NCI-H69 (cell line): ENCODE measurements at places on chromosomes 2 and 18.

DNA sequence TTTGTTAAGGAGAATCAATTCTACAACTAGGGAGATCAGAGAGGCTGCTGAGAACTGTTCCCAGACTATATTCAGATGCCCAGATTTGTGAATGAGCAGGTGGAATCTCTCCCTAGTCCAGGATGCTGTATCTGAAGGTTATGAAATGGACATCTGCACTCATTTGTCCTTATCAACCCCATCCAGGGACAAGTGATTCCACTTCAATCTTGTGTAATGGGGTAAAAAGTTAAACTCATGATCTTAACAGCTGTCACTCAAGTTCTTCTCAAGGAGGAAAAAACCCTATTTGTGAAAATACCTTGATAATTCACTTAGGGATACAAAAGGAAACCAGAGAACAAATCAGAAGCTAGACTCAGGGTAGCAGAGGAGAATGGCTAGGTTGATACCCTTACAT lies 144.8 kb downstream of the PLCL1 start:
- DNase-seq = no peak

DNA sequence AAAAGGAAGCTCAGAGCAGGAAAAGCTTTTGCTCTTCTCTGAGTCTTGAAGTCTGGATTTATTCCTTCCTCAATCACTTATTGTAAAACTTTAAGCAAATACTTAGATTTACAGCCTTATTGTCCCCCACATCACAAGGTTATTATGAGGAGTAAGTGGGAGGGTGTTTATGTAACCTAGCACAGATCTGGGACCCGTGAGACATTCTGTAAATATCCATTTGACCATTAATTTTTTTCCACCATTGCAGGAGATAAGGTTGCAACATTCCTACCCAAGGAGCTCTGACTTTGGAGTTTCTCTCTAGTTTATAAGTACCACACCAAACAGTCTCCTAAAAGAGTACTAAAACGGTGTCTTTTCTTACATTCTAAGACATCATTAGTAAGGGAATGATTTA lies 52.1 kb upstream of the CTIF start:
- DNase-seq = no peak

DNA sequence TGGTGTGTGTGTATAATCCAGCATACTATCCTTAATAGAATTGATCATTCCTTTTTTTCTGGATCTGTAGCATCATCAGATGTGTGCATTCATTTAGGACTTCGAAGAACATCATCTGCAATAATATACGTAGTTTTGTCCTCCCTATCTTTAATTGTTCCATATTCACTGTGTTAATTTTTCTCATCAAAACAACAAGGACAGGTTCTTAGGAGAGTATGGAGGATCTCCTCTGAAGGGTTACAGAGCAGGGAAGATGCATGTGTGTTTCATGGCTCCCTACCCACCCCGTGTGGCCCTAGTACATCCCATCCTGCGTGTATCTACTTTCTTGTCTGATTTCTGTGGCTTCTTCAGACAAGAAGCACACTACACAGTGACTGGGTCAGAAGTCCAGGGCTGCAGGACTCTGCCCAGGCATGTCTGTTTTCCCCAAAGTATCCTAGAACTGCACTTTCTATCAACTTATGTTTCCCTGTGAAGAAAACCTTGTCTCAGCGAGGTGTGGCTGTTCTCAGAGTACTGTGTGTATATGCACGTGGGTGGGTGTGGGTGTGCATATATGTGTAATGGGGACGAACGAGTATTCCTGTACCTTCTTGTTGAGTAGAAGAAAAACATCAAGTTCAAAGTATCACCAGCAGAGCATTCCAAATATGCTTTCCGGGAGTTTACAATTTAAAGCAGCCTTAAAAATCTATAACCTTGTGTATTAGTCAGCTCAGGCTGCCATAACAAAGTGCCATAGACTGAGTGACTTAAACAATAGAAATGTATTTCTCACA lies 220.4 kb upstream of the FOSL2 start:
- DNase-seq = no peak

- DNase-seq = no peak
These were observed 230.4 kb downstream of the MEIS1 start for GRCh38 chr2:66665124-66665984.

- DNase-seq = no peak
These were observed 890.4 kb downstream of the TRIB2 start for GRCh38 chr2:13607139-13607538.

DNA sequence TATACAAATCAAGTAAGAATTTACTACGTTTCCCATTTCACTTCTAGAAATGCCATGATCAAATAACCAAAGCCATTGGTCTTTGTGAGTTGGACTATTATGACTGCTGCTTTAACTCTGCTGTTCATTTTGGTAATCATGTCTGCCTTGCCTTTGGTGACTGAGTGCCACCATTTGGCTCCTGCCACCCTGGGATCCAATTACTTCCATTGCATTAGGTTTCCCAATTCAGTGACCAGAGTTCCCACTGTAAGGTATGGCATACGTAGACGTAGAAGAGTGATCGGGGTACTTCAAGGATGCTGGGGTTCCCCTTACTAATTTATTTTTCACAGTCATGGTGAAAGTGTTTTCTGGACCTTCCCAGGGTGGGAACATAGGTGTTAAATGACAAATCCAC lies 90.1 kb downstream of the SPIRE1 start:
- no peak for DNase-seq

DNA sequence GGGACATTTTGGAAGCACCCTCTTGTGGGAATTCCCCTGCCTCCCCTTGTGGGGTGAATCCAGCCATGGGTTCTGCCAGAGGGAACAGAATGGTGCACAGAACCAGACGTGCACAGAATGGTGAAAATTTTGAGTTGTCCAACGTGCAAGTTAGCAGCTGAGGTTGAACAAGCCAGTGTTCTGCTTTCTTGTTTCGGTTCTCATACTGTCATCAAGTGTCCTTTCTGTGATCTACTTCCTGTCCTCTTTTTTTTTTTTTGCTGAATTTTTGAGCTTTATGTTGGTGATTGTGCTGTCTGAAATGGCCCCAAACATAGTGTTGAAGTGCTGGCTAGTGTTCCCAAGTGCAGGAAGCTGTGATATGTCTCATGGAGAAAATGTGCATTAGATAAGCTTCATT lies 21.5 kb upstream of the REEP1 start:
- no peak for DNase-seq

DNA sequence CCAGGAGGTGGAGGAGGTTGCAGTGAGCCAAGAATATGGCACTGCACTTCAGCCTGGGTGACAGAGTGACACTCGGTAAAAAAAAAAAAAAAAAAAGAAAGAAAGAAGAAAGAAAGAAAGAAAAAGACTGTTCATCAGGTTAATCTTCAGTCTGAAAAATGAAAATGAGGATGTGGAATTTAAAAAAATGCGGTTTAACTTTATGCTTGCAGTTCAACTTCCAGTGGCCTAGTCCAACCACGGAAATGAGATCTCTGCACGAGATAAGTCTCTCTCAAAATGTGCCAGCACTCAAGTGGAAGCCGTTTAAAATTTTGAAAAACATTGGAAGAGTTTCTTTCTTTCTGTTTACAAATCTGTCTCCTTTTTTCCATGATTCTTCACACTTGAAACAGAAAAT lies 112.1 kb downstream of the DOCK10 start:
- no peak for DNase-seq

GRCh38 chr2:36357847-36358659 lies 2.5 kb downstream of the CRIM1 start:
- peak; percentile 20 for DNase-seq

DNA sequence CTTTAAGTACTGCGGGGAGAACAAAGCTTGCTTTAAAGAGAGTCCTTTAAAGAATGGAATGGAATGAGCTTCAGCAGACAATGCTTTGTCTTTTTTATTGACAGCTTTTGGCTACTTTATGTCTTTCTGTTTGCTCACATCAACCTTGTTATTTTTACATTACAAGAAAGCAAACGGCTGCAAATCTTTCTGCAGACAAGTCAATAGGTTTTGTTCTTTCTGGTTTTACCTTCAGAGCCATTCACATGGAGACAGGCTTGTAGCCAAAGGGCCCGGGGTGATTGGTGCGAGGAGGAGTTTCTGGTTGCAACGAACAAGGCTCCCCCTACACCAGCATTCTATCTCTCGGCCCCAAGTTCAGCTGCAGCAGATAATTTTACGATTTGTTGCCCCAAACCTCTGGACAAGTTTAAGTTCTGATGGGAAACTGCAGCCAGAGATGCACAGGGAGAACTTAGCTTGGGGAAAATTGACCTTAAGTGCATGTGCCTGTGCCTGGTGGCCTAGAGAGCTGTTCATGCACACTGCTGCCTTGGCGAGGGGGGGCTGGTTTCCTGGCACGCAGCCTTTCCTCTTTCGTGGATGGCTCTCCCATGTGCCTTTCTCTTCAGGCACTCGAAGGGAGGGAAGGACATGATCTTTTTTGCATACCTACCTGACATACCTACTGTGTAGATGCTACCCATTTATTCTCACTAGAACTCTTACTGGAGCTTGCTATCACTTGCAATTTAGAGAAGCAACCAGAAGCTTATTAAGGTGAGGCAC lies 543.2 kb downstream of the DCDC2C start:
- peak; percentile 88 for DNase-seq

DNA sequence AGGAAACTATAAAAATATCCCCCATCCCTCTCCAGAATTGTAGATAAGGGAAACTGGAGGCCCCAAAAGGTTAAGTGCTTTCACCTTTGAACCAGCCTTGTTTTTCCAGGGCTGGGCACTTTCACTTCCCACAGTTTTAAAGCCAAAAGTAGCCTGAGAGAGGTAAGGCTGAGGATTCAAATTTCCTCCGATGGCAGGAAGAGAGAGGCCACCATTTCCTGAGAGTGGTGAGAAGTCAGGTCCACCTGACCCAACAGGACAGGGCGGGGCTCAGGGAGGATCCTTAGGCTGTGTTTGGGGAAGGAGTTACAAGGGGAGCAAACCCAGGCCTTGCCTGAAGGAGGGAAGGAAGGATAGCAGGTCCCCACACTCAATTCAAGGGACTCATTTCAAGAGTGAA lies 4.7 kb upstream of the TEX261 start:
- DNase-seq = no peak

GRCh38 chr2:238027058-238027457 lies 33.7 kb upstream of the SCLY start:
- no peak for DNase-seq

DNA sequence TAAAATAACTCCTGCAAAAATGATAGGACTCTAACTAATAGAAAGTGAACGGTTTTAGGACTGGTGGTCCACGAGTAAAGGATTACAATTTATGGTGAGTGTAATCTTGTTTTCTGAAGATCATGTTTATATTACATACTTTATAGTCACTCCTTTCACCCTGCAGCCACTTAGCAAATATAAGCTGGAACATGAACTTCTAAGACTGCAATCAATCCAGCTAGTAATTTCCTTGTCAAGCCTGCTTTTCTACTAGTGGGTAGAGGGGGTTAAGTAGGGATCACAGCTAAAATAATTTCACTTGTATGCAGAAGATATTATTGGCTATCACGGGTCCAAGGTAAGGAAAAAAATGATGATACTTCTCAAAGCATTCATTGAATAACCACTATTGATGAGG lies 125.5 kb upstream of the NETO1 start:
- DNase-seq = no peak

DNA sequence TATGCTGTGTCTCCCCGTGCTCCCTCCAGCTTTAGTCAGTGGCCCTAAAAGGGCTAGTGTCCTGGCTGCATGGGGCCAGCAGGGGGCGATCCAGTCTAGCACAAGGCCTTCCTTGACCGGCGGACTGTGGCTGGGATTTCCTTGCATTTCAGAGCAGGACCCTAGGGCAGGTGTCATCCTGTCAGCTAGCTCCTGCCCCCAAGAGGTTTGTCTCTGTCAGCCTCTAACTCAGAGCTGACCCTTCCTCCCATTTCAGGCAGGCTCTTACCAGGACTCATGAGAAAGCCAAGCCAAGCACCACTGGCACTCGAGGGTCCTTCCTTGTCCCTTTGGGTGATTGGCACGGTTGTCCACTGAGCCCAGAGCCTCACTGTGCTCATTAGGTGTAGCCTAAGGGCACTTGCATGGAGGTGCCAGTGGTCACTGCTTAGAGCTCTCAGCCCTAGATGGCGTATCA lies 140.3 kb downstream of the RPIA start:
- peak; percentile 48 for DNase-seq

DNA sequence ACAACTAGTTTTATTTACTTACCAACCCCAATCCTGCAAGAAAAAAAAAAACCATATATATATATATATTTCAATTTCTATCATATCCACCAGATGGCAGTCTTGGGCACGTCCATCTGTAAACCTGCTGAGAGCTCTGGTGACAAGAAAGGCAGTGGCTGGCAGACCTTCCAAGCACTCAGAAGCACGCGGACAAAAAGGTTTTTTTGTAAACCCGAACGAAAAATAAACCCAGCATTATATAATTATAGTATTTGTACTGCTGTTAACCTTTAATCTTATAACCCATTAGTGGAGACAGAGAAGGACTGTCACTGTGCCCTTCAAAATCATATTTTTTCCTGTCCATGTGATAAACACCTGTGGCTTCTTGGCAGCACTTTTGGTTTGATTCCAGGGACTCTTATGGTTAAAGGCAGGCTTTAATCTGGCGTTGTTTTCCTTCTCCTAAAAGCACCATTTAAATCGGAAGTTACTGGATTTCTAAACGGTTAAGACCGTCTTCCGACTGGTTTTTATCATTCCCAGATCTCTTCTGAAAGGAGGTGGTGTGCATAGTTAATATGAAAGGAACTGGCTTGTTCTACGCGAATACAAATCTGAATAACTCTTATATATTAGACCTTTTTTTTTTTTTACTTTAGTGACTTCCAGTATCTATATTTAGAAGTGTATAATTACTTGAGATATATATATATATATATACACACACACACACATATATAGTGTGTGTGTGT lies 31.0 kb upstream of the SLC3A1 start:
- DNase-seq = peak; percentile 96

DNA sequence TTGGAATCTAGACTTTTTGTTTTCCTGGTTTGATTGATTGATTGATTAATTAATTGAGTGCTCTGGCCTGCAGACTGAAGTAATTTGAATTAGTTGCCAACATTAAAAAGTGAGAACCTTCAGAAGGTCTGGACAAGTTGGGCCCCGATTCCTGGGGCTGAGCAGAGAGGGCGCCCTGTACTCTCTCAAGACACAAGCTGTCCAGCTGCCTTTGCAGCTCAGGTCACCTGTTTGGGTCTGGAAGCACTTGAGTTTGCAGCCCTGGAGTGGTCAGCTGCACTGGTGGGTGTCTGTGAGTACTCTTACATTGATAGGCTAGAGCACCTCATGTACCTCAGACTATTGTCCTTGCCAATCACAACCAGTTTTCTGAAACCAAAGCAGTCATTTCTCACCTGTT lies 22.7 kb upstream of the CELF4 start:
- DNase-seq = peak; percentile 27

DNA sequence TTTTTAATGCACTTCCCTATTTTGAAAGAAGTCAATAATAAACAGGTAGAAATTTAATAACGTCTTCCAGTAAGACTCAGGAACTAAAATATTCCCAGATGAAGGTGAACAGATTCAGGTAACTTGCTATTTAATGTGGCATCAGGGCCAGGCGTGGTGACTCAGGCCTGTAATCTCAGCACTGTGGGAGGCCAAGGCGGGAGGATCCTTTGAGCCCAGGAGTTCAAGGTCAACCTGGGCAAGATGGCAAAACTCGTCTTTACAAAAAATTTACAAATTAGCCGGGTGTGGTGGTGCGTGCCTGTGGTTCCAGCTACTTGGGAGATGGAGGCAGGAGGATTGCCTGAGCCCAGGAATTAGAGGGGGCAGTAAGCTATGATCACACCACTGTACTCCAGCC lies 81.8 kb downstream of the NXPH2 start:
- DNase-seq = no peak
